Left renal cortex interstitium (tissue), 4 donors: ENCODE measurements at places on chromosomes 1 and 21. TPM values are rescaled to one million over a fixed set of nuclear protein-coding genes. Genes with fewer than 3 reads are reported as not detected.

Gene NR5A2
- 2.3 TPM for polyA plus RNA-seq

GRCh38 chr1:13585612-13585991 lies 2.0 kb downstream of the PDPN start:
- no peak for DNase-seq

- DNase-seq, result no peak
Observed at GRCh38 chr1:182240085-182240484, 151.5 kb downstream of the GLUL start.

- DNase-seq, result no peak
Observed at GRCh38 chr21:46273341-46273740, 12.1 kb downstream of the MCM3AP start.

DNA sequence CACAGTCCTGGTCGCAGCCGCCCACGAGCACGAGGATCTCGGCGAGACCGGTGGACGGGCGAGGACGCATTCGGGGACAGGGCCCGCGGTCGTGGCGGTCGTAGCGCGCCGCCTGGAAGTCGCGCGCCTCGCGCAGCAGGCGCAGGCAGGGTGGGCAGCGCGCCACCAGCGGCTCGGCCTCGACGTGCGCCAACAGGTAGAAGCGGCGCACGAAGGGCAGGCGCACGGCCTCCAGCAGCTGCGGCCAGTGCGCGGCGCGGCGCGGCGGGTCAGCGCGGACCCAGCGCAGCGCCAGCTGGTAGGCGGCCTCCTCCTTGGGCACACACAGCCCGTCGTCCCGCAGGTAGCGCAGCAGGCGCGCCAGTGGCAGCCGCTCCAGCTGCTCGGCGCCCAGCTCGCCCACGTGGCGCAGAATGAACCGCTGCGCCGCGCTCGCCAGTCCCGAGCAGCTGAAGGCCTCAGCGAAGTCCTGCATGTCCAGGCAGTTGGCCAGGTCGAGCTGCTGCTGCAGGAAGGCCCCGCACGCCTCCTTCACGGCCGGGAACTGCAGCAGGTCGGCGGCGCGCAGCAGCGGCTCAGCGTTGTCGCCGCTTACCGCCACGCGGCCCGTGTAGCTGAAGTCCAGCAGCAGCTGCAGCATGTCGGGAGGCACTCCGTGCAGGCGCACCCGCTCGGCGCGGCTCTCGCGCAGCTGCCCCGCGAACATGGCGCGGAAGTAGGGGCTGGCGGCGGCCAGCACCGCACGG lies 573 bp downstream of the KLHL21 start:
- DNase-seq, result no peak

- DNase-seq, result peak; percentile 50
Observed at GRCh38 chr1:233295237-233295974, at the start of gene PCNX2. Gene PCNX2 (minus strand): TSS chr1:233295725. CDS start chr1:233295478, 247 bp downstream.

- no peak for DNase-seq
Observed at GRCh38 chr1:24990779-24991641, 60.9 kb upstream of the RUNX3 start.

GRCh38 chr1:84540759-84541158 lies 33.5 kb downstream of the CTBS start:
- DNase-seq, result peak; percentile 4

DNA sequence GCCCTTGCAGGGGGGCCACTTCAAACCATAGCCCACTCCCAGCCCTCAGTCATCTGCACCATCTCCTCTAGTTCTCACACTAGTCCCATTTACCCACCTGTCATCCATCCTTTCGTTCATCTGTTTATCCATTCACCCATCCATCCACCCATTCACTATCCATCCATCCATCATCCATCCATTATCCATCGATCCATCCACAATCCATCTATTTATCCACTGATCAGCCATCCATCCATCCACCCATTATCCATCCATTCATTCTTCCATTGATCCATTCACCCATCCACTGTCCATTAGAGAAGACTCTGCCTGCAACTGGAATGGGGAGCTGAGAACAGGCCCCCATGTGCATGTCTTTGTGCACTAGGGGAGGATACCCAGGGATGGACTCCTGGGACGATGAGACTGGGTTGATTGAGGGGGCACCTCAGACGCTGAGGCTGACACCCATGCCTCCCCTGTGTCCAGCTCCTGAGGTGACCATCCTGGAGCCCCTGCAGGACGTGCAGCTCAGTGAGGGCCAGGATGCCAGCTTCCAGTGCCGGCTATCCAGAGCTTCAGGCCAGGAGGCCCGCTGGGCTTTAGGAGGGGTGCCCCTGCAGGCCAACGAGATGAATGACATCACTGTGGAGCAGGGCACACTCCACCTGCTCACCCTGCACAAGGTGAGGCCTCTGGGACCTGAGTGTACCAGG lies 97.9 kb downstream of the TRIM11 start:
- no peak for DNase-seq

DNA sequence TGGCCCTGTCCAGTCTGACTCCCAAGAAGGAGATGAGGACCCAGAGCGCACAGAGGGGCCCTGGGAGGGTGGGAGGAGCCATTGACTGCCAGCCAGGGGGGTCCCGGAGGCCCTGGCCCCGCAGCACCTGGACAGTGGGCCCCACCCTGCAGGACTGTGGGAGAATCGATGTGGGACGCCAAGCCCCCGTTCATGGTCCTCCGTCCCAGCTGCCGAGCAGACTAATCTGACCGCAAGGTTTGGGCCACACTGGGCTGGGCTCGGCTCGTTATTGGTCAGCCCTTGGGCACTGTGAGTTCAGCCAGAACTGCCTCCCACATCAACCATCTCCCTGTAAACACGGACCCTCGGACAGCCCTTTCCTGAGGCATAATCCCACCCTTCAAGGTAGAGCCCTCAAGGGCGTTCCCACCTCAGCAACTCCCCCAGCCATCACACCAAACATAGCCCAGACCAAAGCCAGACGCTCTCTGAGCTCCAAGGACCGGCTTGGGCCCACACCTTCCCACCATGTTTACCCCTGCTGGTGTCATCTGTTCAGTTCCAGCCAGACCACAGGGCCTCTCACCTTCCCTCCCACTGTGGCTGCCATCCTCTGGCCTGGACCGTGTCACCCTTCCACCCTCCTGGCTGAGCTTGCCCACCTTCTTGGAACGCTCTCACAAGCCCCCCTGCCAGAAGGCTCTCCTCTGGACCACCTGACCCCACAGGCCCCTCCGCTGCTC lies 16.2 kb upstream of the POFUT2 start:
- DNase-seq, result no peak

Gene CA6
- polyA plus RNA-seq, result not detected

Gene NBPF11
- 44.3 TPM for polyA plus RNA-seq

Gene TFF2
- polyA plus RNA-seq, result not detected

DNA sequence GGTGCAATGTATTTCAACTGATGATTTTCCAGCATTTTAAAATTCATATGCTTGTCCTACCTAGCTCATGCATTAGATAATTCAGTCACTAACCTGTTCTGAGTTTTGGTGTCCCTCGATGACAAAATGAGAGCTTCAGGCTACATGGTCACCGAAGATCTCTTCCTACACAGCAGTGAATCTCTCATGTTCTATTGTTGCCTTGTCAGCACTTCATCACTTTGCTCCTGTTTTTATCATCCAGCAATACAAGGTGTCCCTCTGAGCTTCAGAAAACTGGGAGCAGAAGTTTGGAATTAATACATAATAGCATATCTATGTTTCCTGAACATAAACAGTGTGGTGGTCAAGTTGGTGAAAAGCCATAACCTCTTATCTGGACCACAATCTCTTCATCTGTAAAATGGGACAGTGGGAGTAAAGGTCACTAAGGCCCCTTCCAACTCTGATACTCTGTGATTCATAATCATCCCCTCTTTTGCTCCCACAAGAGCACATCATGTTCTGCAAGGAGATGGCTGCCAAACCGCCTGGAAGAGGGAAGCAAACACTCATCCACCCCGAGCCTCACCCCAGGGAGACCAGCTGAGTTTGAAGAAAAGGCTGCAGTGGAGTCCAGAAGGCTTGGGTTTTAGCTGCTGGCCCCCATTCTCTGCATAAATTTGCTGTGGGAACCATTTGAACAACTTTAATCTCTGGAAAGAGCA lies 137.9 kb upstream of the F3 start:
- no peak for DNase-seq

GRCh38 chr21:44943686-44944550 lies 4.1 kb downstream of the SLX9 start:
- no peak for DNase-seq

Gene DEPDC1
- polyA plus RNA-seq, result 14.2 TPM

- no peak for DNase-seq
Observed at GRCh38 chr1:210770396-210770984, 363.5 kb downstream of the KCNH1 start.

Gene FAM163A
- 0.68 TPM for polyA plus RNA-seq
